HFFc6 (cell line): ENCODE measurements at places on chromosomes 12 and 14.

DNA sequence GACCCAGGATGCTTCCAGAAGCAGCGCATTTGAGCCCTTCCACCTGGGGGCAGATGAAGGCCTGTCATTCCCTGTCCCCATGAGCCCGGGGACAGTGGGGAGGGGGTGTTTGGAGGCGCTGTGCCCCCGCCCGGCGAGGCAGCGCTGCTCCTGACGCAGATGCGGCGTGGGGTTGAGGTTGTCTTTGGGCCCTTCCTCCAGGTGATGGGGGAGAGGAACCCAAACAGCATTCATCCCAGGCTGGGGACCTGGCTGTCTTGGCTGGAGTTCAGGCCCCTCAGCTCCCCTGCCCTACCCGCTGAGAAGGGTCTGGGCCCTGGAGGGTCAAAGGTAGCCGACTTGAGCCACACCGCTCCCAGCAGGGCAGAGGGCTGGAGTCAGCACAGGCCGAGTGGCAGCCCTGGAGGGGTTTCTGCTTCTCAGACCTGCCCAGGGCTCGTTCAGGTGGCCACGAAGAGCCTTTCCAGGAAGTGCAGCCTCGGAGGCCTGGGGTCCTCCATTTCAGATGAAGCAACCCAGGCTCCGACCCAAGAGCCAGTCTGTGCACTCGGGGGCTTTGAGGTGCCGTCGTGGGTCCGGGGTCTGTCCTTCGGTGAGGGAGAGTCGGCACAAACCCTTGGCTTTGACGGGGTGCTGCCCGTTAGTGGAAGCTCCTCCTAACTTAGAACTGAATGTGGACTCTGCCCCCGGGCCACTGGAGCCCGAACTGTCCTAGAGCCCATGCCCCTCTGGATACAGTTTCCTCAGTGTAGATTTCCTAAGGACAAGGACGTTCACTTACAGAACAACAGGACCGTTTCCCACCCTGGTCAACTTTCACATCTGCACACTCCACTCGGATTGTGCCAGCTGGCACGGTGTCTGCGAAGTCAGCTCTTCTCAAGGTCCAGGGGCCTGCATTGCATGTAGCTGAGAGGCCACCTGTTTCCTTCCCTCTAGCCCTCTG, 16.1 kb downstream of the ACADS start:
- no peak overlapping the region for H3K4me3 ChIP-seq
- H3K27ac ChIP-seq, result no peak overlapping the region
- H3K4me1 ChIP-seq, result no peaks in the 10 kb centered on the region
- DNase-seq, result no peak

GRCh38 chr14:83707056-83707455, 1822.9 kb upstream of the FLRT2 start:
- H3K27me3 ChIP-seq, result peaks cover 1% of the 10 kb centered on the region
- peaks cover 4% of the 10 kb centered on the region; the same call in 1 of the 2 replicates for H3K36me3 ChIP-seq
- no peak for DNase-seq
- no peak overlapping the region for H3K27ac ChIP-seq
- no peaks in the 10 kb centered on the region for H3K4me1 ChIP-seq

DNA sequence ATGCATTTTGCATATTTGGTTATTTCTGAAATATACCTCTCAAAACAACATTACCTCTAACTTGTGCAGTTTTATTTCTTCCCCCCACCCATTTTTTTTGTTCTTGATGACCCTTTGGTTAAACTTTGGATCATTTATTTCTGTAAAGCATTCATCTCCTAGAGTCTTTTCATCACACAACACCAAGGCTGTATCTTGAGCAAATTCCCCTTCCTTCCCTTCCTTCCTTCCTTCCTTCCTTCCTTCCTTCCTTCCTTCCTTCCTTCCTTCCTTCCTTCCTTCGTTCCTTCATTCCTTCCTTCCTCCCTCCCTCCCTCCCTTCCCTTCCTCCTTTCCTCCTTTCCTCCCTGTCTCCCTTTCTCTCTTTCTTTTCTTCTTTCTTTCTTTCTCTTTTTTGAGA, 43.8 kb upstream of the PPP1R12A start:
- H3K27ac ChIP-seq, result no peak overlapping the region
- peaks cover 44% of the 10 kb centered on the region for H3K4me1 ChIP-seq
- no peaks in the 10 kb centered on the region; the same call in 1 of the 2 replicates for H3K27me3 ChIP-seq
- no peaks in the 10 kb centered on the region for H3K36me3 ChIP-seq
- no peak for DNase-seq

- H3K4me3 ChIP-seq, result no peak overlapping the region
- H3K27ac ChIP-seq, result no peak overlapping the region
Measured at GRCh38 chr14:70885343-70886022, 21.8 kb upstream of the PCNX1 start.

GRCh38 chr14:30275604-30276003, 283.4 kb upstream of the G2E3 start:
- peaks cover 9% of the 10 kb centered on the region for H3K4me1 ChIP-seq
- H3K4me3 ChIP-seq, result no peak overlapping the region
- no peaks in the 10 kb centered on the region; the same call in none of the 2 replicates for H3K27me3 ChIP-seq
- H3K27ac ChIP-seq, result no peak overlapping the region

- no peak for DNase-seq
- H3K27ac ChIP-seq, result no peak overlapping the region
- H3K27me3 ChIP-seq, result peaks cover under 1% of the 10 kb centered on the region
- H3K36me3 ChIP-seq, result no peaks in the 10 kb centered on the region
- H3K4me1 ChIP-seq, result peaks cover 8% of the 10 kb centered on the region
Measured at GRCh38 chr14:75249251-75249957, 29.2 kb upstream of the FOS start.

GRCh38 chr14:29528889-29529288, 398.8 kb downstream of the PRKD1 start:
- H3K36me3 ChIP-seq, result no peaks in the 10 kb centered on the region
- H3K27me3 ChIP-seq, result peaks cover 7% of the 10 kb centered on the region; the same call in 1 of the 2 replicates
- no peak for DNase-seq
- peaks cover 5% of the 10 kb centered on the region; the same call in 1 of the 2 replicates for H3K4me1 ChIP-seq
- H3K27ac ChIP-seq, result no peak overlapping the region

DNA sequence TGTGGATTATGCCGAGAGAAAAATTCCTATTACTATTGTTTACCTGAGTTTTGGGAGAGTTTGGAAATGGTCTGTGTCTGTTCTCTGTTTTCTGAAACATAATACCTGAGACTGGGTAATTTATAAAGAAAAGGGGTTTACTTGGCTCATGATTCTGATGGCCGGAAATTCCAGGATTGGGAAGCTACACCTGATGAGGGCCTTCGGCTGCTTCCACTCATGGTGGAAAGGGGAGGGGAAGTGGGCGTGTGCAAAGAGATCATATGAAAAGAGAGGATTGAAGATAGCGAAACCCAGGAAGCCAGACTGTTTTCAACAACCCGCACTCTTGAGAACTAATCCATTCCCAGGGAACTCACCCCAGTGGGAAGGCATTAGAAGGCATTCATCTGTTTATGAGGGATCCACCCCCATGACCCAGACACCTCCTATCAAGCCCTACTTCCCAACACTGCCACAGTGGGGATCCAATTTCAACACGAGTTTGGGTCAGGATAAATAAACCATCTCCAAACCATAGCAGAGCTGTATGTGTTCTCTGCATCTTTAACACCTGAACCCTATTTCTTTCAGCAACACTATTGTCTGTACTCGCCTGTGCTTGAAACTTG, 51.1 kb downstream of the APAF1 start:
- no peak overlapping the region for H3K4me3 ChIP-seq
- DNase-seq, result no peak
- H3K27ac ChIP-seq, result no peak overlapping the region
- H3K27me3 ChIP-seq, result no peaks in the 10 kb centered on the region
- peaks cover 9% of the 10 kb centered on the region for H3K4me1 ChIP-seq
- peaks cover 35% of the 10 kb centered on the region for H3K36me3 ChIP-seq

GRCh38 chr14:53004976-53005375, 54.1 kb upstream of the FERMT2 start:
- DNase-seq, result no peak
- no peak overlapping the region for H3K27ac ChIP-seq
- H3K4me1 ChIP-seq, result peaks cover 26% of the 10 kb centered on the region
- peaks cover 1% of the 10 kb centered on the region; the same call in 1 of the 2 replicates for H3K27me3 ChIP-seq
- H3K4me3 ChIP-seq, result no peak overlapping the region

DNA sequence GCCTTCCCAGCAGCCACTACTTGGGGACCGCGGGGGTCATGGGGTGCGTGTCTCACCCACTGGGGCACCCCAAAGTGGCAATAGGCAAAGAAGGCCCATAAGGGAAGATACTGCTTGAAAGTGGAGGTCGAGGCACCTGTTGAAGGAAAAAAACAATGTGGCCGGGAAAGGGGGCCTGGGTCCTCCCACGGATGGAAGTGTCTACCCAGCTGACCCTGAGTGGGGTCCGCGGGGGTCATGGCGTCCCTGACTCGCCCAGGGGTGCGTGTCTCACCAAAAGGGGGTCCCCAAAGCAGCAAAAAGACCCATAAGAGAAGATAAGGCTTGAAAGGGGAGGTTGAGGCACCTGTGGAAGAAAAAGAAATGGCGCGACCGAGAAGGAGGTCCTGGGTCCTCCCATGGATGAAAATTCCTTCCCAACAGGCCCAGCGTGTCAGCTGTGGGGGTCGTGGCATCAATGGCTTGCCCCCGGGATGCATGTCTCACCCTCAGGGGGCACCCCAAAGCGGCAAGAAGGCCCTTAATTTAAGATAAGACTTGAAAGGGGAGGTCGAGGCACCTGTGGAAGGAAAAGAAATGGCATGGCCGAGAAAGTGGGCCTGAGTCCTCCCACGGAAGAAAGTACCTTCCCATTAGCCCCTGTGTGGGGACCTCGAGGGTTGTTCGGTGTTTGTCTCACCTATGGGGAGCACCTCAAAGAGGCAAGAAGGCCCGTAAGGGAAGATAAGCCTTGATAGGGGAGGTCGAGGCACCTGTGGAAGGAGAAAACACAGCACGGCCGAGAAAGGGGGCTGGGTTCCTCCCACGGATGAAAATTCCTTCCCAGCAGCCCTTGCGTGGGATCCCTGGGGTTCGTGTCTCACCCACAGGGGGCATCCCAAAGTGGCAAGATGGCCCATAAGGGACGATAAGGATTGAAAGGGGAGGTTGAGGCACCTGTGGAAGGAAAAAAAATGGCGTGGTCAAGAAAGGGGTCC, 266.0 kb downstream of the ALG10 start:
- DNase-seq, result no peak
- no peak overlapping the region for H3K27ac ChIP-seq
- no peak overlapping the region for H3K4me3 ChIP-seq
- peaks cover 5% of the 10 kb centered on the region; the same call in 1 of the 2 replicates for H3K36me3 ChIP-seq
- H3K4me1 ChIP-seq, result no peaks in the 10 kb centered on the region

DNA sequence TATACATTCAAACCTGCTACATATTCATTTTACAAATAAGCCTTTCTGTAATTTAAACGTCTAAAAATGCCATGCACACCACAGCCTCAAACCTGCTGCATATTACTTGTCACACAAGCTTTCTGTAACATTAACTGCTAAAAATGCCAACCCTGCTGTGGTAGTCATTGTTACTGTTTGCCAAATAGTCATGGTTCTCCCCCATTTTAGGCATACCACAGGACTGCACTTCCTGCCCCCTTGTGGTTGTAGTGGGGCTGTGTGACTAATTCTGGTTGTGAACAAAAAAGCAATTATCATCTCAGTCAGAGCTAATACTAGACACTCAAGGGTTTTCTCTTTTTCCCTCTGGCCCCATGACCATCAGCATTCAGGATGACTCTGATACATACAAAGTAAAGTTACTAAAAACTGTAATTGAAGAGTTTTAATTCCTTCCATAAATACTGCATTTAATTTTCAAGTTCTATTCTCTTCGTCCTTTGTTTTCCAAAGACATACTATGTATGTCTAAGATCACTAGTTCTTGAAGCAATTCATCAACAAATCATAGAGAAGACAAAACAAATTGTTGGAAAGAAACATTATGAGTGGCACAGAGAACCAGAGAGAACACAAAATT, 5.7 kb upstream of the SLC35F4 start:
- DNase-seq, result peak; percentile 36
- no peaks in the 10 kb centered on the region for H3K4me1 ChIP-seq
- no peak overlapping the region for H3K4me3 ChIP-seq
- H3K27me3 ChIP-seq, result no peaks in the 10 kb centered on the region; the same call in 1 of the 2 replicates
- no peaks in the 10 kb centered on the region for H3K36me3 ChIP-seq
- no peak overlapping the region for H3K27ac ChIP-seq

- H3K27me3 ChIP-seq, result no peaks in the 10 kb centered on the region
- no peak overlapping the region for H3K27ac ChIP-seq
- H3K4me1 ChIP-seq, result peaks cover 39% of the 10 kb centered on the region
- no peak overlapping the region for H3K4me3 ChIP-seq
- DNase-seq, result no peak
Measured at GRCh38 chr14:80618751-80619329, 322.7 kb downstream of the CEP128 start.

DNA sequence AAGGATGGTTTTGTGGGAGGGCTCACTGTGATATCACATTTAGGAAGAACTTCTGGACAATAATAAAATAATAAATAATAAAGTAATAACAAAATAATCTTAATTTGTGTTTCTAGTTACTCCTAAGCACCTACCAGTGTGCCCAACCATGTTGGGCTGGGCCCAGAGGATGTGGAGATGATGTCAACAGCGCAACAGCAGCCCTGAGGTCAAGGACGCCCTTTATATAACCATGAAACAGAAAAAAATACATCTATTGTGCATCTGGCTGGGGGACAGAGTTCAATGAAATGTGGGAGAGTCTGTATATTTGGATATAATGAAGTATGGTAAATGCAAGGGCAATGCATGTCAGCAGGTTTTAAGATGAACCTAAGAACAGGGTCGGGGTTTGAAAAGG, 552.8 kb downstream of the VRK1 start:
- no peak for DNase-seq
- no peak overlapping the region for H3K27ac ChIP-seq
- H3K36me3 ChIP-seq, result no peaks in the 10 kb centered on the region
- no peaks in the 10 kb centered on the region; the same call in 1 of the 2 replicates for H3K27me3 ChIP-seq

- peak overlapping the region; percentile 91 for H3K4me3 ChIP-seq
- no peaks in the 10 kb centered on the region; the same call in 1 of the 2 replicates for H3K27me3 ChIP-seq
- peaks cover 74% of the 10 kb centered on the region for H3K4me1 ChIP-seq
- no peak for DNase-seq
- peak overlapping the region; percentile 92 for H3K27ac ChIP-seq
- peaks cover 19% of the 10 kb centered on the region for H3K36me3 ChIP-seq
Measured at GRCh38 chr12:106140223-106140986, 1.7 kb upstream of the NUAK1 start.

DNA sequence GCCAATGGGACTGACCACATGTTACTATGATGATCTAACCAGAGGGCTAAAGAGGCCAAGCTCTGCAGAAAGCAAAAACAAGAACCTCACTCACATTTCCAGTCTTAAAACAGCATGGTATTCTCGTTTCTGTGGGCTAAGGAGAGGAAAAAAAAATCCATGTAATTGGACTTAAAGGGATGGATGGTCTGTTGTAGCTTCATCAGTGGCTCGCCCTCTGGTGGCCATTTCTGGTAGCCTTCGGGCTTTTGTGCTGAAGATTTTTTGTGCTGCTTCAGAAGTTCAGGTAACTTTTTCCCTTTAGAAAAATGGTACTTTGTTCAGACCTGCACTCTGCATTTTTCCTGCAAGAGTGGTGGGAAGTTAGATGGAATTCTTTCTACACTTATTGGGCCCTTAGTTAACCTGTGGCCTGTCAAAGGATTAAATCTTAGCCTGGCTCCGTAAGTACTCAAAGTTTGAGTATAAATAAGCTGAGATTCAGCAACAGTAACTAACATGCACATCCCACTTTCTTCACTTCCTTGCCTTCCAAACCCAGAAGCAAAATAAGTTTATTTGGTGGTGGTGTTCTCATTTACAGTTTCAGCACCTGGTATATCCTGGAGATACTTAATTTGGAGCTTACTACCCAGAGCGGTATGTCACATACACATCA, 22.3 kb downstream of the DCAF4 start:
- no peak overlapping the region for H3K27ac ChIP-seq
- no peak overlapping the region for H3K4me3 ChIP-seq
- peak; percentile 47 for DNase-seq
- peaks cover 13% of the 10 kb centered on the region; the same call in 1 of the 2 replicates for H3K36me3 ChIP-seq
- no peaks in the 10 kb centered on the region for H3K4me1 ChIP-seq
